ENCODE measurements at places on chromosomes 3 and 15. TPM values are rescaled to one million over a fixed set of nuclear protein-coding genes. Genes with fewer than 3 reads are reported as not detected.

NDN gene
- 114 TPM for polyA plus RNA-seq

TRPM1 gene
- polyA plus RNA-seq, result not detected

RNF123 gene
- 31.6 TPM for polyA plus RNA-seq

ICE2 gene
- 94.4 TPM for polyA plus RNA-seq

UCN2 gene
- 0.18 TPM for polyA plus RNA-seq
